Camera-type eye (tissue), 1 donor: ENCODE measurements at places on chromosomes 4 and X. TPM values are rescaled to one million over a fixed set of nuclear protein-coding genes. Genes with fewer than 3 reads are reported as not detected.

Gene NIPAL1
- 35.3 TPM for total RNA-seq

Gene GAGE12H
- not detected for total RNA-seq

Gene ZGRF1
- 37.1 TPM for total RNA-seq

Gene HSFX1
- total RNA-seq: 3.4 TPM

Gene NPFFR2
- total RNA-seq: 3.2 TPM

Gene SSX1
- not detected for total RNA-seq

Gene SLC7A11
- 7.1 TPM for total RNA-seq

Gene RTL9
- 1.2 TPM for total RNA-seq

Gene FAAH2
- 3.1 TPM for total RNA-seq

Gene ALPK1
- 13.1 TPM for total RNA-seq
